ENCODE measurements at places on chromosomes 6 and 20.

GRCh38 chr6:124947971-124948451 is 14.2 kb upstream of the RNF217 start:
- DNase-seq, result no peak

- no peak for DNase-seq
Observed at GRCh38 chr6:5204376-5204775, 56.4 kb downstream of the LYRM4 start.

DNA sequence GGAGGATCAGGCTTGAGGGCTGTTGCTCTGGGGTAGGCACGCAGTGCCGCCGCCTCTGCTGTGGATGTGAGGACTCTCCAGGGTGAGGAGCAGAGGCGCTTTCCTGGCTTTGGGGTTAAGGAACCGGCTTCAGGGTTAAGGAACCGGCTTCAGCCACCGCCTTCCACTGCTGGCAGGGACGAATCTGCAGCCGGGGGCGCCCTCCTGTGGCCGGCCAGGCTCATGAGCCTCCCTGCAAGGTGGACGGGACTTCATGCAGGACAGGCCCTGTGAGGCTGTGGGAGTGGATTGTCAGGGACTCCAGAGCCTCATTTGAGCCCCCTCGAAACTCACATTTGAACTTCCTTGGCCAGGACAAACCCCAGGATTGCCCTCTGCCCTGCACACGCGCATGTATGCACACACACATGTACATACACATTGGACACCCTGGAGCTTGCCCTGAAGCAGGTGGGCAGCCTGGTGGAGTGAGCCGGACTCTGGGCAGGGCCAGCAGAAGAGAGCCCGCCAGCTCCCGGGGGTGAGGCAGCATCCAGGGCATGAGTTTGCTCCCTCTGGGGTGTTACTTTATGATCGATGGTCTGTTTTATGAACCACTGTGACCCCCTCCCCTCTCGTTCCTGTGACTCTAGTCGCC is 146.9 kb downstream of the PHACTR3 start:
- peak; percentile 58 for DNase-seq

DNA sequence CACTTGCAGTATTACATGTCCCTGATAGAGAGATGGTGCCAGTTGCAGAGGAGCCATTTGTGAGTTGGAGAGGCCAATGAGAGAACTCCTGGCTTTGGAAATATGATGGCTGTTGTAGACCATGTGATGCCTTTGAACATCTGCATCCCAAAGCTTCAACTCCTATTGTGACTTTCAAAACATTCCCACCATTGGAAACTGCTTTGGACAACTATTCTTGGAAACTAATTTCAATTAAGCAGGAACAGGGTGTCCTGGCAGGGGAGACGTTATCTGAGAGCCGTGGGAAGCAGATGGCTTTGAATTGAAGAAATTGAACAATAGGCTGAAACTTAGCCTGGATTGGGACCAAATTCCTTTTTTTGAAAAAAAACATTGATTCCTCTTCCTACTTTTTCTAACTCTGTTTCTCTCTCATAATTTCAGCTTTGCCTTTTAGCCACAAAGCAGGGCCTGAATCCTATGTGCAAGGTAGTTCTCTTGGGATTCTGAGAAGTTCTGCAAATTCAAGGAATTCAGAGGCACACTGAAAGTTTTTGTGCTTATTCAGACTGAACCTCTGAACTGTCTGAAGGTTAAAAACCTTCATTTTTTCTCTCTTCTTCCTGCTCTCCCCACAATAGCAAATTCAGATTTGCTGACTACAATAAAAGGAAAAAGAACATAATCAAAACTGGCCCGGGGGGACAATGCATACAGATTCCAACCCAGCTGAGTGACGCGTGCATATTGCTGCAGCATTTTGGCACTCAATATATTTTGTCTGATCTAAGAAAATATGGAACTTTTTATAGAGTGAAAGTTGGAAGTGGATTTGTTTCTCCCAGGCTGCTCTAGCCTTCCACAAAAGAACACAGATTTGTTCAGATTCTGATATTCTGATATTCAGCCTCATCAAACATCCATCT is 720.4 kb upstream of the CHD6 start:
- no peak for DNase-seq

DNA sequence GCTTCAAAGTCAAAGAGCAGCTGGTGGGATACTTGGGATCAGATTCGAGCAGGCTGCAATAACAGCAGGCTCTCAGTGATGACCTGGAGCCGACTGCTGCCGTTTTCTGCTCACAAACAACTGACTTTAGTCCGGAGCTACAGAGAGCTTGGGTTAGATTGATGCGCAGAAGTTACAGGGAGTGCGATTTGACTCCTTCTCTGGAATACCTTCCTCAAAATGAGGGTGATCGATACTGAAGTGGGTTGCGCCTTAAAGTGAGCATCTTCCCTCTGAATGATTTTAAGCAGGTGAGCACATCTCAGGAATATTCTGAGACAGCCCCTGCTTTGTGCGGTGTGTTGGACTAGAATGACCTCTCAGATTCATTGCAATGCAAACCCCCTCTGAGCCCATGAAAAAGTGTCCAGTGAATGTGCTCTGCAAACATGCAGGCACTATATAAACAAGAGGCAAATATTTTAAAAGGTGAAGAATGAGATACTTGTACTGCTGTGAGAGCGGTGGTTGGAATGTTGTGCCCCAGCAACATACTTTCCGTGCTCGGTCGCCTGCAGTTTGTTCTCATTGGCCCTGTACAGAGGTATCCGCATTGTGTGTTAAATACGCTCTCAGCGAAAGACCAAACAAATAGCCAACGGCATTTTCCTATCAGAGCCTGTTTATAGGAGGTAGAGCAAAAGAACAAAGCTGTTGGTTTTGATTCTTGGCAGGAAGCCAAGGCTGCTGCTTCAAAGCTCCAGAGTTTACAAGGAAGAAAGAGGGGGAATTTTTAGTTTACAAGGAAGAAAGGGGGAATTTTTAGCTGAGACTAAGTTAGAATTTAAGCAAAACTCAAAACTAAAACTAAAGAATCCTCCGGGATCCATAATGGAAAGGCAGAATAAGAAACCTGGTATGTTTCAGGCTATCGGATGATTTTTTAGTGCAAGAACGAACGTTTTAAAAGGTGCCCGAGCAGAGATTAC is 67.7 kb downstream of the PHACTR2 start:
- DNase-seq, result no peak

- DNase-seq, result no peak
Observed at GRCh38 chr20:39532205-39532604, 570.1 kb downstream of the DHX35 start.

GRCh38 chr20:1254254-1254653 is 11.8 kb upstream of the SNPH start:
- DNase-seq, result no peak

DNA sequence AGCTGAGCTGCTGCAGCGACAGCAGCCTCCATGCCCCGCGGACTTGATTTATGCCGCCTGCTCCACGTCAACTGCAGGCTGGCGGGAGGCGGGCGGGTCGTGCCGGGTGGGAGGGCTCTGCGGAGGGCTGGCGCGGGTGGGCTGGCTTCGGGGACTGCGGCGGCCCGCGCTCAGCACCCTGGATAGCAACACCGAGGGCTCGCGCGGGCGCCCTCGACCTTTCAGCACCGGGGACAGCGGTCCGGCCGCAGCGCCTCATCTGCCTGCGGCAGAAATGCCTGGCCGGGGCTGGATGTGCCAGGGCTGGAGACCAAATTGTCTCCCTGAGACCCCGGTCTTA is 792 bp downstream of the SNAP25 start:
- DNase-seq, result peak; percentile 65

DNA sequence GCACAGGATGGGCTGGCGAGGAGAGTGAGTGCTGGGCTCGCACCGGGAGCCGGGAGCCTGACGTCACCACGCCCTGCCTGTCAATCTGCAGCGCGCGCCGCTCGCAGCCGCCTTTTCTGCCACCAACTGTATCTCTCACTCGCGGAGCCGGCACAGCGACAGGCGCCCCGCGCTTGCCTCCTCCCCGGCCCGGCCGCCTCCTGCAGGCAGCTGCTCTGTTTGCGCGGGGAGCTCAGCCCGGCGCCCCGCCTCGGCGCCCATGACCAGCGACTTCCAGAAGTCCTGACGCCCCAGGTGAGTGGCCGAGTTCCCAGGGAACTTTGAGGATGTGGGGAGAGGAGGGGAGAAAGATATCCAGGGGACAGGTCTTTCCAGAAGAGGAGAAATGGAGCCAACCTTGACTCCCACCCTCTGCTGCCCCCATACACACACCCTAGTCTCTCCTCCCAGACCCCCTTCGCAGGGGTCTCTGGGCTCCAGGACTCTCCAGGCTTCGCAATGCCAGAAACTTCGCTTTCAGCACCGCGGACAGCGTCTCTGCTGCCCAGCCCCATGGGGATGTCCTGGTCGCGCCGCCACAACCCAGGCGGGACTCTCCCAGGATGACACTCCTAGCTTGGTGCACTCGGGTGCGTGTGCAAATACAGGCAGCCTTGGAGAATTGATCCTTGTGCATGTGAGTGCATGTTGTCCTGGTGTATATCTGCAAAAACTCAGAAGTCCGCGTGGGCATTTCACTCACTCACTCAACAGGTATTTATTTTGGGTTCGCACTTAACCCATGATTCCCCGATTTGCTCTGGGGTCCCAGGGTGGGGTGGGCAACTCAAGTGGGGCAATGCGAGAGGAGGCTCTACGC is at the start of gene GPR6:
GPR6 (plus strand) TSS at position 138 of the 859 bp plus-strand sequence. CDS start 802 bp downstream, outside the sequence.
- DNase-seq, result peak; percentile 8

- peak; percentile 42 for DNase-seq
Observed at GRCh38 chr6:39347906-39348585, 25.5 kb upstream of the KCNK16 start.

DNA sequence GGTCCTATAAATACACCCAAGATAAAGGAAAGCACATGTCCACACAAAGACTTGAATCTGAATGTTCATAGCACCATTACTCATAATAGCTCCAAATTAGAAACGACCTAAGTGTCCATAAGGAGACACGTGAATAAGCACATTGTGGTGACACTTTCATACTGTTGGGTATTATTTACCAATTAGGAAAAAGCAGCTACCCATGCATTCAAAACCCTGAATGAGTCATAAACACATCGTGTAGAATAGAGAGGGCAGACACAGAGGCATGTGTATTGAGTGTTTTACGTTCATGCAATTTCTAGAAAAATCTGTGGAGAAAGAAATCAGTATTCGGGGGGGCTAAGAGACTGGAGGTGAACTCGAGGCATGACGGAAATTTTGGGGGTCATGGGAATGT is 396.7 kb downstream of the THBS2 start:
- no peak for DNase-seq

DNA sequence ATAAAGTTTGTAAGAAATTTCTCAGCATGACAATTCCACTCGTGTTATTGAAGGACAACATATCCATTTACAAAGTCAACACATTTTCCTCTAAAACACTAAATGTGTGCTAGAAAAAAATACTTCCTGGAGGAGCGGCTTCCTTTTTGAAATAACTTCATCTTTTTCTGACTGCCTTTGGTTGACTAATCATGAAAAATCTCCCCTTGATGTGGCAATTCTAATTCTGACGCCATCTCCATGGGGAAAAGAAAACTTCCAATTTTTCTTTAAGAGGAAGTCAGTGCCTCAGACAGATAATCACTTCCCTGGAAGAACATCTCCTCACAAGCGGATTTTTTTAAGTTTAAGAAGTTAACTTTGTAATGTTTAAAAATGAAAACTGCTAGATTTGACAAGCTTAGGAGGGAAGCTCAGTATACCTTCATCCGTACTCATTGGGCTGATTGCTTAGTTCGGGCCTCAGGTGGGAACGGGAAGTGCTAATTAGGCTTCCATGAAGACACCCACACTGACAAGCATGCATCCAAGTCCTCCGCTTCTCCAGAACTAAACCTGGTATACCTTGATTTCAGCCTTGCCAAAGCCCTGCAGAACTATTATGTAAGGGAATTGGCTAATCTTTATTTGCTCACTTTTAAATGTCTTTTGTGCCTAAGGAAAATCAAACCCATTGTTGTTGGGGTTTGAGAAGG is 35.1 kb upstream of the DUSP22 start:
- DNase-seq, result no peak

GRCh38 chr6:70253923-70254322 is 49.0 kb downstream of the COL9A1 start:
- DNase-seq, result no peak

GRCh38 chr6:79240509-79240908 is 6.0 kb upstream of the HMGN3 start:
- no peak for DNase-seq

- no peak for DNase-seq
Observed at GRCh38 chr20:35588397-35588796, 27.2 kb upstream of the SPAG4 start.

- peak; percentile 71 for DNase-seq
Observed at GRCh38 chr6:6696867-6697531, 108.5 kb downstream of the LY86 start.

- DNase-seq, result no peak
Observed at GRCh38 chr6:159943968-159944598, 24.8 kb upstream of the IGF2R start.

DNA sequence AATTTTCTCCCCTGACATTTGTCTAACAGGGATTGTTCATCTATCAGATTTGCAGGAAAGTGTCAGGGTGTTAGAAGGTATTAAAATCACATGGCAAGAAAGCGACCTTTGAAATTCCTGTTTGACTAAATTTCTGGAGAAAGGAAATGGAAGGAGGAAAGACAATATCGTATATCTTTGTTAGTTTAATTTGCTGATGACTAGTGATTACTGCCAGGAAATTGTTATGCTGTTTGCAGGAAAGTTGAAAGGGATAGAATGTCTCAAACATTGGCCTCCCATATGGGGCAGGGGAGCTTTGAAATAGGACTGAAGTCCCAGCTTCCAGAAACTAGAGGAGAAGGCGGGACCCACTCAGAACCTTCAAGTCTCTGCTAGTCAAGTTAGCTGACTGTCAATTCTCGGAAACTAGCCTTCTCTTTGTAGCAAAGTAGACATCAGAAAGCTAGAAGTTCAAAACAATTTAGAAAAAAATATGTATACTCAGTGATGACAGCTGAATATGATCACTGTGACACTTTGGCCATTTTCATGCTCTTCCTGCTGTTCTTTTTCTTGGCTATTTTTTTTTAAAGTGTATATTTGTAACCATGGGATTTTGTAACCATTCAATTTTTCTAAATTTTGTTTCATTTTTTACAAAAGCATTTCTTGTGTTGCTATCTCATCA is 53.4 kb upstream of the RALGAPA2 start:
- DNase-seq, result no peak

- DNase-seq, result peak; percentile 55
Observed at GRCh38 chr6:147077251-147077650, 127.0 kb upstream of the STXBP5 start.

DNA sequence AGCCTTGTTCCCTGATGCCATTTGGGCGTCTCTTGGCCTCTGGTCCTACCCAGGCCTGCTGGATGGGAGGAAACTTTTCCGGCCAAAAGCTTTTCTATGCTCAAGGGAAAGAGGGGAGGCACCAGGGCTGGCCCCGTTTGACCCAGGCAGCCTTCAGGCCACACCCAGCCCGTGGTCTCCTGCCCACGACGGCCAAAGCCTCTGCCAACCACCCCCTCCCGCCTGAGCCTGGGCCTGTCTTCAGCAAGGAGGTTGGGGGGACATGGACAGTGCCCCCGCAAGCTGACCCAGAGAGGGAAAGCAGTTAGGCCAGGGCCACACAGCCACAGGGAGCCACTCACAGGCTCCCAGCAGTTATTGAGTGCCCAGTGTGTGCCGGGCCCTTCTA is 49.5 kb downstream of the SRC start:
- no peak for DNase-seq
